K562 (cell line): ENCODE measurements at places on chromosomes 5 and 9. TPM values are rescaled to one million over a fixed set of nuclear protein-coding genes. Genes with fewer than 3 reads are reported as not detected.

The CCNO gene
- total RNA-seq: 3.1 and 3.2 TPM in 2 replicates

DNA sequence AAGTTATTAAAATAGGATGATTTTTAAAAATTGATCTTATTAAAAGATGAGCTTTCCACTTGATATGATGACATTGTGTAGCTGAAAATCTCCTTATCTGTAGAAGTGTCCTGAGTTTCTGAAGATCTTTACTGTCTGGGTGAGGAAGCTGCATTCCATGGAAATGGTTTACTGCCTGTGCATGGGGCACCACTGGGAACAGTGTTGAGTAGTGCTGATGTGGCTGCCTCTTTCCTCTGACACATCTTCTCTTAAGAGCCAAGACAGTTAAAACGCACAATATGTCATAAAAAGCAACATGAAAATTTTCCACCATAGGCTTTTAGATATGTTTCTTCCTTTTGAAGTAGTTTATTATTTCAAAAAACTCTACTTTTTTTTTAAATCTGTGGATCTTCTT lies 24.6 kb downstream of the SECISBP2 start:
- H3K4me1 ChIP-seq: peaks cover 2% of the 10 kb centered on the region; the same call in 2 of the 3 replicates
- no peak overlapping the region for H3K27ac ChIP-seq
- no peak for DNase-seq
- H3K4me3 ChIP-seq: no peak overlapping the region
- H3K27me3 ChIP-seq: no peaks in the 10 kb centered on the region

- no peaks in the 10 kb centered on the region for H3K27me3 ChIP-seq
- no peak for DNase-seq
- no peak overlapping the region for H3K4me3 ChIP-seq
- H3K4me1 ChIP-seq: peaks cover 2% of the 10 kb centered on the region; the same call in 1 of the 3 replicates
These were observed 6.4 kb downstream of the TLE4 start for GRCh38 chr9:79577969-79578723.

- peaks cover 20% of the 10 kb centered on the region; the same call in 2 of the 3 replicates for H3K4me1 ChIP-seq
- H3K4me3 ChIP-seq: no peak overlapping the region
- H3K27ac ChIP-seq: no peak overlapping the region
- no peaks in the 10 kb centered on the region for H3K36me3 ChIP-seq
- no peak for DNase-seq
- H3K27me3 ChIP-seq: no peaks in the 10 kb centered on the region
These were observed 35.3 kb downstream of the MED27 start for GRCh38 chr9:132044176-132044875.

The GLIPR2 gene
- total RNA-seq: 3.8 and 4.7 TPM in 2 replicates

DNA sequence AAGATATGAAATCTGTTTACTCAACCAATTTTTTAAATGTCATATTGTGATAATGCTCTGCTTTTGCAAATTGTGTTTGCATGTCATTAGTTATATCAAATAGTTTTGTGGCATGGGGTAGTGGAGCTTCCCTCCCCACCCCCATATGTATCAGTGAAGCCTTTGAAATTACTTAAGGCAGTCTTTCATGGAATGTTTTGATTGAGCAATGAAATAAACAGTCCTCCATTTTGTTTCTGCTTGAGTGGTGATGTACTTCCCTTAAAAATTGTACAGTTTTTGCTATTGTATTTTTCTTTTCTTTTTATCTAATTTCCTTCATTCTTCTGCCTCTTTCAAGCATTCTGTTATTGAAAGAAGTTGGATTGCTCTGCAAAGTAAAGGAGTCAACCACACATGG lies 3.5 kb downstream of the SOWAHA start:
- peaks cover 2% of the 10 kb centered on the region; the same call in 1 of the 3 replicates for H3K4me1 ChIP-seq
- no peaks in the 10 kb centered on the region for H3K27me3 ChIP-seq
- DNase-seq: no peak
- no peak overlapping the region for H3K4me3 ChIP-seq
- H3K27ac ChIP-seq: no peak overlapping the region

The LMNB1 gene
- 152 and 190 TPM in 2 replicates for total RNA-seq

The MTRR gene
- total RNA-seq: 69.6 and 73.5 TPM in 2 replicates

The LIFR gene
- 3.4 and 3.7 TPM in 2 replicates for total RNA-seq

The ARL14EPL gene
- 0.09 and 0.20 TPM in 2 replicates for total RNA-seq

The ZSWIM6 gene
- total RNA-seq: 2.8 and 3.2 TPM in 2 replicates

DNA sequence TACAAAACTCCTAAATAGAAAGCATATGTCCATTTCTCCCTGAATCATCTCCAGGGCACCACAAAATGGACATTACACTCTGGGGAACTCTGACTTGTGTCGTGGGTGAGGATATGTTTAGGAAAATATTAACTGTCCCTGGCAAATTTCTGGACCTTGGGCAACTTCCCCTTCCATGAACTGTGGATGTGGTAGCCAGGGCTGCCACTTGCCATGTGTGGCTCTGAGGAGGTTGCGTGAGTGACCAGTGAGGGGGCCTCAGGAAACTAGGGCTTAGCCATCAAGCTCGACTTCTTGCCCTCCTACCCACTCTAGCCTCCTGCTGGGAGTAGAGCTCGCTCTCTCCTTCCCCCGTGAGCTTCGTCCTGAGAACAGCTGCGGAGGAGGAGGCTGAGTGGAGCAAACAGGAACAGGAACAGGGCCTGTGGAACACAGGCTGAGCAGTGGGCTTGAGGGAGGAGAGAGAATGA lies 13.8 kb upstream of the STC2 start:
- H3K27me3 ChIP-seq: peaks cover 42% of the 10 kb centered on the region
- H3K4me3 ChIP-seq: no peak overlapping the region
- H3K4me1 ChIP-seq: no peaks in the 10 kb centered on the region
- no peak for DNase-seq
- no peaks in the 10 kb centered on the region for H3K36me3 ChIP-seq

The MAP1B gene
- 61.4 and 66.1 TPM in 2 replicates for total RNA-seq

DNA sequence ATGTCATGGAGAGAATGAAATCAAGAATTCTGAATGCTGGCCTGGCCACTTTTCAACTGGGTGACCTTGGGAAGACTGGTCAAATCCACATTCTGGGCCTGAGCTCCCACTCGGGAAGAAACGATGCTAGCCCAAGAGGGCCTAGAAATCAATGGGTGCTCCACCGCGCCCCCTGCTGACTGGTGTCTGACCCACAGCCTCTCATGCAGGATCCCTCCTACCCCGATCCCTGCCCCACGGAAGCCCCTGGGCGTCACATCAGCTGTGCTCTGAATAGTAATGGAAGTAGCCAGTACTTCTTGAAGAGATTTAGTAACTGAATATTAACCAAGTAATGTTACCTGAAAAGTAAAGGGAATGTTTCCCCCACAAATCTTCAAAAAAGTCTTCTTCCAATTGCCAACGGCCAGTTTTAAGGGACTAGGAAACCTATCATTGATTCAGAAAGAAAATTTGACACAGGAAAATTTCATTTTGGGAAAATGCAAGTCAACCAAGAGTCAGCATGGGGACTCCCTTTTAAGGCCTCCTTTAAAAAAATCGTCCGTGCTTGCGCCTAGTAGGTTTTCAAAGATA lies 43.9 kb downstream of the CRB2 start:
- no peaks in the 10 kb centered on the region for H3K36me3 ChIP-seq
- H3K4me3 ChIP-seq: no peak overlapping the region
- peak; percentile 81 for DNase-seq
- H3K4me1 ChIP-seq: peaks cover 12% of the 10 kb centered on the region; the same call in 2 of the 3 replicates
- no peak overlapping the region for H3K27ac ChIP-seq

- H3K27ac ChIP-seq: no peak overlapping the region
- no peak overlapping the region for H3K4me3 ChIP-seq
- DNase-seq: no peak
- no peaks in the 10 kb centered on the region for H3K27me3 ChIP-seq
- H3K36me3 ChIP-seq: no peaks in the 10 kb centered on the region
These were observed 560.0 kb downstream of the BNC2 start for GRCh38 chr9:16310278-16311110.

DNA sequence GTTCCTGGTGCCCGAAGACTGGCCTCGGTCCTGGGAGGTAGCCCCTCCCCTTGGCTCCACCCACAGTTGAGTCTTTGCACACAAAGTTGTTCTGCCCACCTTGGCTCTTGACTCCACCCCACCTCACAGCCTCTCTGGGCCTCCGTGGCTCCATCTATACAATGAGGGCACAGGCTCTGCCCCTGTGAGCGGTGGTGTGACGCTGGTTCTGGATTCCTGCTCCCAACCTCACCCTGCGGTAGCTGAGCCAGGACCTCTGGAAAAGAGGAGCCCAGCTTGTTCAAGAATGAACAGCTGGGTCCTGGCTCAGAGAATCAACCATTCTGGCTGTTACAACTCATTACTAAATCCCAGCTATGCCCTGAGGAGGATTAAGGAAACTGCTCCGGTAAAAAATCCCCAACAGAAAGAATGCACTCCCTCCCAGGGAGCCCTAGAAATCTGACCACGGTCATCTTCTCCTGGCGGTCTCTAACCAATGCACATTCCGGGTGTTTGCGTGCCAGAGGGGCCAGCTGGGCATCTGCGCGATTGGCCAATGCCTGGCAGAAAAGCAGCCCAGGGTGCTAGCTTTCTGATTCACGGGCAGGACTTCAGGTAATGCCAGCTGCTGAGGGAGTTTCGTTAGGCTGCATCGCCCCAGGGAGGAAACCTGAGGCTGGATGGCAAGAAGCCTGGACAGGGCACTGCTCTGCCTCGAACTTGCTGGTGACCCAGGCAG lies 9.9 kb upstream of the GRHPR start:
- no peak overlapping the region for H3K27ac ChIP-seq
- no peaks in the 10 kb centered on the region for H3K27me3 ChIP-seq
- H3K4me1 ChIP-seq: peaks cover 8% of the 10 kb centered on the region; the same call in 2 of the 3 replicates
- no peak overlapping the region for H3K4me3 ChIP-seq
